Stimulated activated CD4-positive, alpha-beta T cell treated with anti-CD3 and anti-CD28 coated beads, Interleukin-4, amount 100 ng/mL, for 4 hours (primary cell): ENCODE measurements at places on chromosomes 6 and 20.

- DNase-seq: no peak
These were observed 324.3 kb upstream of the MOCS1 start for GRCh38 chr6:40258531-40258930.

DNA sequence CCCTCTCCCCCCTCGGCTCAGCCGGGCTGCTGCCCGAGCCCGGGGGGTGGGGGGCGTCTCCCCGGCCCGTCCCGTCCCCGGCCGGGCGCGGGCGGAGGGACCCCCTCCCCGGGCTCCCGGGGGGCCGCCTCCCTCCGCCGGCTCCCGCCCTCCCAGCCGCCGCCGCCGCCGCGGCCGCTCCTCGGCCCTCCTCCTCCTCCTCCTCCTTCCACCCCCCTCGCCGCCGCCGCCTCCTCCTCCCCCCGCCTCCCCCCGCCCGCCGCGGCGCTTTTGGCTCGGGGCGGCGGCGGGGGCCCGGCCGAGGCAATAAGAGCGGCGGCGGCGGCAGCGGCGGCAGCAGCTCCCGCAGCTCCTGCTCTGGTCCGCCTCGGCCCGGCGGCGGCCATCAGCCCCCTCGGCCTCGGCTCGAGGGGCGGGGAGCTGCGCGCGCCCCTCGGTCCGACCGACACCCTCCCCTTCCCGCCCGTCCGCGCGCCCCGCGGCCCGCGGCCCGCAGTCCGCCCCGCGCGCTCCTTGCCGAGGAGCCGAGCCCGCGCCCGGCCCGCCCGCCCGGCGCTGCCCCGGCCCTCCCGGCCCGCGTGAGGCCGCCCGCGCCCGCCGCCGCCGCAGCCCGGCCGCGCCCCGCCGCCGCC lies 38.7 kb downstream of the GNAS start:
- peak; percentile 73 for DNase-seq

DNA sequence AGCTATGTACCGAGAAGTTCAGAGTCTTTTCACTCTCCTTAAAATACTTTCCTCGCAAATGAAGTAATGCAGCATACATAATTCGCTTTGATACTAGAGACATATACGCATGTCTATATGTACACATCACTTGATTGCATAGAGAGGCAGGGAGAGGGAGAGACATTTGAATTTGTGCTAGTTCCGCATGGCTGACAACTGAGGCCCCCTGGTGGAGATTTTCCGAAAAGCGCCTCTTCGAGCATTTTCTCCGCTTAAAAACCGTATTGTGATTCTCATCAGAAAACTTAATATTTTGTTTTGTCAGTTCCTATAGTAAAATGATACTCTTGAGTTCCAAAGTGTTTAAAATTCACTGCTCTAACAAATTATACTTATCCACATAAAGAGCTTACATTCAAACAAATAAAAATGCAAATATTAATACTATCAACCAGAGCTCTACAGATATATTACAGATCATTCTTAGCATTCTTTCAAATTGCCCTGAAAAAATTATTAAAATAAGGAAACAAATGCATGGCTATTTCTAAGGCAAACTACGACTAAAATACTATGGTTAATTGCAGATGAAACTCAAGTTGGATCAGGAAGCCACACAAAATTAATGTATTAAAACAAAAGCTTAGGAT lies 637 bp downstream of the MYLK4 start:
- DNase-seq: peak; percentile 45

- no peak for DNase-seq
These were observed 2.2 kb upstream of the OXT start for GRCh38 chr20:3068986-3069900.

DNA sequence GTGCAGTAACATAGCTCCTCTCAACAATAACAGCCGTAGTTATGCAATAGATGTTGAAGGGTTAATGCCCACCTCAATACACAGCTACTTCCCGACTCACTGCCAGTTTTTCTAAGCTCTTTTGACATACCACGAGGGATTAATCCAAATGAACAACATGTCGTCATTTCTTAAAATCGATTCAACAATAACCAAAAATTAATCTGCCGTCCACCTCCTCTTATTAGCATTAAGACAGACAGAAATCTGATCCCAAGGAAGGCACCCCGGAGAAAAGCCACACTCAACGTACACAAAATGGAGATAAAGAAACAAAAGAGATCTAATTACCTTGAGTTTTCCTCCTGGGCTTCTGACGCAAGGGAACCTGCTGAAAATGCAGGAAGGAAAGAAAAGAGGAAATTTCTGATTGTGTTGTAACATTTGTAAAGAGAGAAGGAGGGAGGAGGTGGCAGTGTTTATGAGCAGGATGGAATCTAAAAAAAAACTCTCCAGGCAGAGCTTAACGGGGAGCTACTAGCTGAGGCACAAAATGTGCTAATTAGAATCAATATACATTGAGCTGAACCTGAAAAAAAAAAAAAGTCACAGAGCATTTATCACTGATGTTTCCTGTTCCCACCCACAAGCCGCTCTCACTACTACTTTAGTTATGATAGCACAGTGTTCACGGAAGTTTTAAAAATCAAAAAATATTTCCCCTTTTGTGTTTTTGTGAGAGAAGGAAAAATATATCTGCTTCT lies 109.3 kb downstream of the IPCEF1 start:
- DNase-seq: no peak

DNA sequence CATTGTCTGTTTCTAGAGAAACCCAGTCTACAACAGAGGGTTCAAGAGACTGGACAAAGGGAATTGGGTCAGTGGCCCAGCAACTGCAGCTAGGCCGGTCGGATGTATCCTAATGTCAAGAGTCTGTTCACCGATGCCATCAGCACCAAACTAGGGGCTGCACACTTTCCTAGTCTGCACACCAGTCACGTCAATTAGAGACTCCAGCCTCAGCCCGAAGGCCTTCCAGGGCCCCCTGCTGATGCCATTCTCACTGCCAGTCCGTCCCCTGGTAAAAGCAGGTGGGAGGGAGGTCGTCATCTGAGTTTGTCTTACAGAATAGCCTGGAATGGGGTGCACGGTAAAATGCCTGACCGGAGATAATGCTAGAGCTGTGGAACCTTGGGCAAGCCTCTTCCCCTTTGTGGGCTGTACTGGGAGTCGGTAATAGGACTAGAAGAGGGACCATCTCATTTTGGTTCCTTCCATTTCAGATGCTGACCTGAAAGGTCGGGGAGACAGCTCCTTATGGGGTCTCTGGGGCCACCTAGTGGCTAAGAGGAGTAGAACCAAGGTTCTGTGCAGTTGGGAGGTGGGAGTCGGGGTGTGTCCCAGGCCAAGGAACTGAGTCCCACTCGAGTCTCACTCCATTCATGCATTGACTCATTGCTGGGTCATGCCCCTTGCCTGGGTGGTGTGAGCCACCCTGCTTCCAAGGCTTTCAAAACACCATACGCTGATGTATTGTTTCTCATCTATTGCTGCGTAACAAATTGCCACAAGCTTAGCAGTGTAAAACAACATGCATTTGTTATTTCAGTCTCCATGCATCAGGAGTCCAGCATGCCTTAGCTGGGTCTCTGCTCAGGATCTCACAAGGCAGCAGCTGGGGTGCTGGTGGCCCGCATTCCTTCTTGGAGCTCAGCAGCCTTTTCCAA lies 5.1 kb downstream of the SOX12 start:
- DNase-seq: peak; percentile 69

DNA sequence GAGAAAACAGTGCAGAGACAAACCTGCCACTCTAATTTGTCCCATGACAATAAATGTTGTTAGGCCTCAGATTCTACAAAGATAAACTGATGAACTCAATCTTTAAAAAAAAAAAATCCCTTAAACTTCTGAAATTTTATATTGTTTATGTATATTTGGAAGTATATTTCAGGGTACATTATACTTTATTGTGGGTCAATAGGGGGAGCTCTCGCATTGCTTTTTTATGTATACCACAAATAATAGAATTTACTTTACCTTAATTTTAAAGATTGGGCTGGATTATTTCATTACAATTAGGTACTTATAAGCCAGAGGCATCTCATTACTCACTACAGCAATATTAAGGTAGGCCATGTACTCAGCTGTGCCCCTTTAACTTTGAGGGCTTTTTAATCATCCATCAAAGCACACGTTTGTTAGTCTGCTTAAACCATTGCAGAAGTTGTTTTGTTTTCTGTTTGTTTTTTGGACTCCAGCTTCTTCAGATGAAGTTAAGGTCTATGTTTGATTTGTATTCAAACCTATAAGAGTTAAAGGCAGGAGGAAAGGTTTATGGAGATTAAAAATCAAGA lies 56.3 kb upstream of the EYA4 start:
- DNase-seq: no peak

DNA sequence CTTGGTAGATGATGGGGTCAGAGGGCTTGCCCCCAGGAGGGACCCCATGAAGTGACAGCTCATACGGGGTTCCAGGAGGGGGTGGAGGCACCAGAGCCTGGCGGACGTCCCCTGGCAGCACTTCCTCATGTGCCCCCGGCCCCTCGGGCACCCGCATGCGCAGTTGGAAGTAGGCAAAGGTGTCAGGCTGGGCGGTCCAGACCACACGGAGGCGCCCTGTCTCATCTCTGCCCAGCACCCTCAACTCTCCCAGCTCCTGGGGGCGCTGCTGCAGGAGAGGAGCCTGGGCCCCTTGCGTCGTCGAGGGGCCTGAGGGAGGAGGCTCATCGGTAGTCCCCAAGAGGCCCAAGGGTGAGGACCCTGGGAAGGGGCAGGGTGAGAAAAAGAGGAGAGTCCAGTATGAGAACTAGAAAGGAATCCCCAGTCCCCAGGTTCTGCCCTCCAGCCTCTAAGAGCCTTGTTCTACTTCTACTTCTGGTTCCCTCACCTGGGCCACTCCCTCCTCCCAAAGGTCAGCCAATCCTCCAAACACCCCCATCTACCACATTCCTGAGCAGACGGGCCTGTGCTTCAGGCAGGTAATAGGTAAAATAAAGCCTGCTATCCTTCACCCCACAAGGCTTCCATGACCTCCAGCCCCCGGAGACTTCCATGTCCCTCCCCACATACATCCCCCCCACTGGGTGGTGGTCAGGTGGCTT lies 23.2 kb downstream of the TNXB start:
- no peak for DNase-seq

DNA sequence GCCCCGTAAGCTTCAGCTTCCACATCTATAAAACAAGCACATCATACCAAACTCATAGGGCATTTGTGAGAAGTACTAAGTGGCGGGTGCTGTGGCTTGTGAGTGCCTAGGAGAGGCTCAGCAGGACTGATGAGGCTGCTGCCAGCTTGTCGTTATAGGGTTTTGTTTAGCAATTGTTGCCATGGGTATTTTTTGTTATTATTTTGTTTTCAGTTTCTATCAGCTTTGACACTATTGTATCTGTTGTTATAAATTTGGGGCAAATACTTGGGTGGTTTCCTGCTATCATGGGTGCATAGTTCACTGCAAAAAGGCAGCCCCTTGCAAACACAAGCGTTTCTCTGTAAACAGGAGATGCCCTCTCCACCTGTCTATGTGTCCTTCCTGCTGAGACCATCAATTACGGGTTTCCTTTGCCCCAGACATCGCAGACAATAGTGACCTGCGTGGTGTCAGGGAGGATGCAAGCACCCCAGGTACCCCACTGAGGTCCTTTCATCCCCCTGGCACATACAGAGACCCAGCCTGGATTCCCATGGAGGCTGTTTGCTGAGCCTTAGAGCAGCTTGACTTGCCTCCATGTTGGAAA lies 3.1 kb upstream of the CCDC167 start:
- no peak for DNase-seq

- no peak for DNase-seq
These were observed 64.9 kb downstream of the RREB1 start for GRCh38 chr6:7172649-7173048.

DNA sequence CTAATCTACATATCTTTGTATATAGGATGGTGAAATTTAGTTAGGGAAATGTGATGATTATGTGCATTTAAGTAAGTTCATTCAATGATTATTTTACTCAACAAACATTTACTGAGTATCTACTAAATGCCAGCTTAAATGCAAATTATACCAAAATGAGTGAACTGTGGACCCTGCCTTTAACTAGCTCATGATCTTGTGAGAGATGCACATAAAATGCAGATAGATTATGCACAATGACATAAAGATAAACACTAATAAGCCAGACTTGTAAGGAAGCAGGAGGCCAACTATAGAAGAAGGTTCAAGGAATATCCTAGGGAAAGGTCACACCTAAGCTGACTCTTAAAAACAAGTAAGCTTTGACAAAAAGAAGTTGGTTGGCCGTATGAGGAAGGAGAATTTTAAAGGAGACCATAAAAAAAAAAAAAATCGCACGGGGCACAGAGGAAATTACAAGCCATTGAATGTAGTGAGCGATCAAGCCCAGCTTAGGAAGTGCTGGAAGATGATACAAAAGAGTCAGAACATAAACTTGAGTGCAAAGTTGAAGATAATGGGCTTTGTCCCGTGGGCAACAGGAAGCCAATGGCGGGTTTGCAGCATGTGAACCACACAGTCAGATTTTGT lies 107.9 kb downstream of the NRSN1 start:
- DNase-seq: no peak

GRCh38 chr6:93398723-93399122 lies 20.6 kb downstream of the EPHA7 start:
- no peak for DNase-seq

- no peak for DNase-seq
These were observed 951.1 kb upstream of the ADGRB3 start for GRCh38 chr6:67683960-67684359.

DNA sequence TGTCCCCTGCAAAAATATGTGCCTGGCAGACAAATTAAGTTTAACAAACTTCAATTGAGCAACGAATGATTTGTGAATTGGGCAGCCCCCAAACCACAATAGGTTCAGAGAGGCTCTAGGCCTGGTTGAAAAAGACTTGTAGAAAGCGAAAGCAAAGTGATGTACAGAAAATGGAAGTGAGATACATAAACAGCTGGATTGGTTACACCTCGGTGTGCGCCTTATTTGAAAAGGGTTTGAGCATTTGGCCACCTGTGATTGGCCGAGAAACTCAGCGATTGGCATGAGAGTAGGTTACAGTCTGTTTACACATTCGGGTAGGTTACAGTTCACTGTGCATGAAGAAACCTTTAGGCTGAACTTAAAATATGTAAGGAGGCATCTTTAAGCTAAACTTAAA lies 136.9 kb downstream of the CD83 start:
- DNase-seq: no peak

DNA sequence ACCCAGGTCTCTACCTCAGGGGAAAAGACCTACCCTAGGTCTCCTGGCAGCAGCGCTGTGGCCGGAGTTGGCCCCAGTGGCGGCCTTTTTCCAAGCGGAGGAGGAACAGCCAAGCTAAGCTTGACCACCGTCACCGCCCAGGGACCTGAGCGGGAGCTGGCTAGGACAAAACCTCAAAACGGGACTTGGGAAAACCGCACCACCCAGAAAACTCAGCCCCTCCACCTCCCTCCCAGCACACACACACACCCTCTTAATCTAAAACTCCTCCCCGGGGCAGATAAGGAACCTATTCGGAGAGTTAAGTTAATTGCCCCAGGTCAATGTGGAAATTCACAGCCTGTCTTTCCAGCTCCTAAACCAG lies 2.7 kb upstream of the TRERF1 start:
- no peak for DNase-seq

- no peak for DNase-seq
These were observed 817 bp downstream of the GRM1 start for GRCh38 chr6:146029573-146030184.

- DNase-seq: no peak
These were observed 14.3 kb upstream of the LAMP5 start for GRCh38 chr20:9500121-9500520.

GRCh38 chr6:112030206-112030960 lies 23.5 kb upstream of the CCN6 start:
- no peak for DNase-seq
